ENCODE measurements at places on chromosomes 1 and 21.

DNA sequence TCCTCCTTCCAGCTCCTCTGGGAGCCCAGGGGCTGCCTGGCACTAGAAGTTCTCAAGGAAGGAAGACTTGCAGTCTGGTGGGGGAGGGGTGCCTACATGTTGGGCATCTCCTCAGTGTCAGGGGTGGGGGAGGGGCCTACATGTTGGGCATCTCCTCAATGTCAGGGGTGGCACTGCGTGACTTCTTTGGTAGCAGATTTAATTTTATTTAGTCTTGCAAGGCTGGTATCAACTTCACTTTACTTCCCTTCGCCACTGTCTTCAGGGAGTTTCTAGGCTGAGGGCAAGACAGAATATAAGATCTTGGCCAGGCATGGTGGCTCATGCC lies 18.5 kb downstream of the ADORA1 start:
- no peak for DNase-seq

DNA sequence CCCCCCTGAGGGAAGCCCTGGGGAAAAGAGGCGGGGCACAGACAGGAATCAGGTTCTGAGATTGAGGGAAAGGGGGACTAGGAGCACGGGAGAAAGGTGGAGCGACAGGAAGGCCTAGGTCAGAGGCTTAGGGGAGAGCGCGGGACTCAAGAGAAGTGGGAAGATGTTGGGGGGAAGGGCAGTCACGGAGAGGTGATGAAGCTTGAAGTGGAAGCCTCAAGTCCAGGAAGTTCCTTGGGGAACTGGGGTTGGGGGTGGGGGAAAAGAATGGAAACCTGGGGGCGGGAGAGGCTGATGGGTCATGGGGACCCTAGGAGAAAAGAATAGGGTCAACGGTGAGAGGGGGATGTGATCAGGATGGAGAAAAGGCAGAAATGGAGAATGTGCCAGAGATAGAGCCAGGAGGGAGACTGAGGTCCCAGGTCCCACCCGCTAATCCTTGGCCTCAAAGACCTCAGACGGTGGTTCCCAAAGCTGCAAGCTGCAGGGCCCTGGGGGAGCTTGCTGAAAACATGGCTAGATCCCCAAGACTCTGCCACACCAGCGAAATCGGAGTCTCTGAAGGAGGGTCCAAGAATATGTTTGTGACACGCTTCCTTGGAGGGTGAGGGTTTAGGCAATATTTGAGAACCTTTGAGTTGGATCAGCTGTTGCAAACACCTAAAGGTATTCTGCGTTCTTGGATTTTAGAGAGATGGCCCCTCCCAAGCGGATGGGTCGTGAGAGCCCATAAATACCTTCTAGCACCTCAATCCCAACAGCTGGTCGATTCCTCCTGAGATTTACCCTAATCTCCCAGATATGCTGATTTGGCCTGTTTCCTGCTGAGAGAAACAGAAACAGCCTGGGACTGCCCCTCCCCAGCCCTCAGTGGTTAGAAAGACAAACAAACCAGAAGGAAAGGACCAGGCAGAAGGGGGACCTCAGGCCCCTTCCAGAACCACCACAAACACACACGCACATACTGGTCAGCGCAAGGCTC lies 3.6 kb downstream of the C1orf232 start:
- DNase-seq: no peak

- no peak for DNase-seq
These were observed 79.8 kb upstream of the CYYR1 start for GRCh38 chr21:26652854-26653253.

DNA sequence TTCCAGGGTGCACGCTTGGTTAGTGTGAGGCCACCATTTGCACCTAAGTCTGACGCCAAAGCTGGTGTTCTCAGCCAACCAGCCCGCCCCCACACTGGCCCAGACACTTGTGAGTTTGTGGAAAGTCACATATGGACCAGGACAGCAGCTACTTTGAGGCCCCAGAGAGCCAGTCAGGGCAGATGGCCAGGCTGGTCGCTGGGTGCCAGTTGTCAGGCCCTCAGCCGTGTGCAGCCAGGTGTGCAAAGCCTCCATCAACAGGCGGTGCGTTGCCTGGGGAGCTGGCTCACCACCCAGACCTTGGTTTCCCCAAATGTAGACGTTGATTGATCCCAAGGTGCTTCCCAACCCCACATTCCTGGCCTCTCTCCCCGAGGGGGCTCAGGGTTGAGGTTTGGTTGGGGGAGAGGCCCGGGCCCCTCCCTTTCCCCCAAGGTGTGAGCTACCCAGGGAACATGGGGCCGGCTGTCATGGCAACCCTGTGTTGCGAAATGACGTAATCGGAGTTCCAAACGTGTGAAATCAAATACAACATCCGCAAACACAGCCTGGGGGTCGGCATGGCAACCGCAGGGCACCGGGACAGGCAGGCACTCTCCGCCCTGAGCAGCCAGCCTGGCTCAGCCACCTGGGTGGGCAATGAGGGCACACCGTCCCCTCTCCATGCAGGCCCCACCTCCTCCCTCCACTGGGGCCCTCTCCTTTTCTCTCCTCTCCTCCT lies 42.2 kb upstream of the WNT4 start:
- DNase-seq: no peak

DNA sequence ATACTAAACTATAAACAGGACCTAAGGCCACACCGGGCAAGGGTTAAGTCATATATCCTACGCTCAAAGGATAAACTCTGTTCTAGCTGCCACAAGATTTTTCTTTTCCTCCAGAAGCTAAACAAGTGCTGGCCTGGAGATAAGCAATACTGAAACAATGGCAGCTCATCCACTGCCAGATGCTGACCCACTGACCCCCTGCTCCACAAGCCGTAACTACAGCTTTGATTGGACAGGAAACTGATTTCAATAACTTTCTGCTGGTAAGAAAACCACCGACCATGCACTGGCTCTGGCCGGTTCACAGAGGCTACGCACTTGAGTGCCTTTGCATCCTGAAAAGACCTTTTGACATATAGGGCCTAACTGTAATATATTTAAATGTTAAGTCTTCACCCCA lies 51.3 kb upstream of the PLA2G2C start:
- no peak for DNase-seq

GRCh38 chr1:32246888-32247273 lies at the start of gene FAM167B:
FAM167B (plus strand) TSS chr1:32247222; CDS start chr1:32247422, 200 bp downstream.
- DNase-seq: no peak

DNA sequence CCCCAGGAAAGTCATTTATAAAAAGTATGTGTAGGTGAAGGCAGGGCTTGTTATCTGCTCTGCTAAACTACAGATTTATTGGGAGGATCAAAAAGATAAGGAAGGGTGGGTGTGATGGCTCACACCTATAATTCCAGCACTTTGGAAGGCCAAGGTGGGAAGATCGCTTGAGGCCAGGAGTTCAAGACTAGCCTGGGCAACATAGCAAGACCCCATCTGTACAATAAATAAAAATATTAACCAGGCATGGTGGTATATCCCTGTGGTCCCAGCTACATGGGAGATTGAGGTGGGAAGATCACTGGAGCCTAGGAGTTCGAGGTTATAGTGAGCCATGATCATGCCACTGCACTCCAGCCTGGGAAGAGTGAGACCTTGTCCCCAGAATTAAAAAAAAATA lies 86.4 kb downstream of the NENF start:
- no peak for DNase-seq

GRCh38 chr1:98422816-98423215 lies 238.7 kb upstream of the SNX7 start:
- no peak for DNase-seq

DNA sequence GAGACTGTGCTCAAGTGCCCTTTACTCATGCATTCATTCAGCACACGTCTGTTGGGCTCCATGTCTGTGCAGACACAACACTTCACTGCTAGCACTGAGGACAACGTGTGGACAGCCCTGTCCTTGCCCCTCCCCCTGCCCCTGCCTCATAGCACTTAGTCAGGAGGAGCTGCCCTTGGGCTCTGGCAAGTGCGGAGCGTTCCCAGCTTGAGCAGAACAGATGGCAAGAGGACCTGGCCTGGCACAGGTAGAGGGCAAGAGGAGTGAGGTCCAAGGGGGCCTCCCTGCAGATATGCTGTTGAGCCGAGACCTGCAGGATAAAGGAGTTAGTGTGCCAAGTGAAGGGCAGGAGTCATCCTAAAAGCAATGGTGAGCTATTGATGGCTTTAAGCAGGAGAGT lies 81.3 kb downstream of the GRIK3 start:
- no peak for DNase-seq

GRCh38 chr1:10802944-10803715 lies 6.7 kb upstream of the CASZ1 start:
- DNase-seq: no peak

- DNase-seq: no peak
These were observed 27.7 kb downstream of the UBE4B start for GRCh38 chr1:10060311-10061100.

- DNase-seq: no peak
These were observed 5.3 kb downstream of the IVNS1ABP start for GRCh38 chr1:185311589-185312225.

- DNase-seq: no peak
These were observed 335.7 kb upstream of the PROX1 start for GRCh38 chr1:213652109-213652508.

GRCh38 chr1:184457500-184457899 lies 70.7 kb downstream of the C1orf21 start:
- DNase-seq: no peak

GRCh38 chr1:235102259-235102582 lies 26.4 kb downstream of the TOMM20 start:
- no peak for DNase-seq

DNA sequence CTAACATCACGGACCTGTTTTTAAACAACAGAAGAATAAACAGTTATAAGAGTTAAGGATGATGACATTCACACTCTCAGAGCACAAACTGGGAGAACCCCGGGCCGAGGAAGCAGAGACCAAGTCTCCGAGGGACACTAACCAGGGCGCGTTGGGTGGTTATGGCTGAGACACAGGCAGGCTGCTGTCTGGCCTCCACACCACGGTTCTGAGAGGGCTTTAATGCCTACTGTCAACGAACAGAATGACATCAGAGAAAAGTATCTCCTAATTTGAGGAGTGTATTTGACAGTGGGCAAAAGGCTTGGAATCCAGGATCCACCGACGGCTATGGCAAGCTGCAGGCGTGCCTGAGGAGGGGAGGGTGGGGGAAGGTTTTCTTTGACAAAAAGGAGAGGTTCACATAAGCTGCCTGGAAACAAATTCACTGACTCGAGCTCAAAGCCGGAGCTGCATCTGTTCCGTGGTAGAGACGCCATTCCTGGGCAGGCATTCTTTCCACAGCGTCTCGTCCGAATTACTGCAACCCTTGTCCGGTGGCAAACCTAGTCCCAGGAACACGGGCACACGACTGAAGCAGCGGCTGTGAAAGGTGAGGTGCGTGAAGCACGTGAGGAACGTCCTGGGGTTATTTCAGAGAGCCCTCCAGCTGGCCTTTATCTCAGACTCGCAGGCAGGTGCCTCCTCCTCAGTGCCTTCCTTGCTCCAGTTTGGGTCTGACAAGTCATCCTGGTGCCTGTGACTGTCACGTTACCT lies 9.4 kb downstream of the POFUT2 start:
- DNase-seq: no peak

- no peak for DNase-seq
These were observed 12.7 kb upstream of the PLCH2 start for GRCh38 chr1:2463396-2463795.

- DNase-seq: no peak
These were observed 26.6 kb downstream of the TMEM51 start for GRCh38 chr1:15180189-15180588.

DNA sequence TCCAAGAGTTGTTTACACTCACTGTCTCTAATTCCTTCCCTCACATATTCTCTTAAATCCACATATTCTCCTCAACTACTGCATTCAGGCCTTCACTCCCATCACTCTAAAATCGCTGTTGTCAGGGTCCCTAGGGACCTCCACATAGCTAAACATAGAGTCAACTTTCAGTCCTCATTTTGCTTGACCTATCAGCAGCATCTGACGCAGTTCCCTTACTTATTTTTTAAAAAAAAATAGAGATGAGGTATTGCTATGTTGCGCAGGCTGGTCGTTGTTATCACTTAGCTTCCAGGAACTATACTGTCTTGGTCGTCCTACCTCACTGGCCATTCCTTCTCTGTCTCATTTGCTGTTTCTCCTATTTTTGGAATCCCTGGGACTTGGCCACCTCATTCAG lies 11.7 kb upstream of the PLEKHO1 start:
- DNase-seq: no peak

- DNase-seq: no peak
These were observed 19.4 kb downstream of the PLEKHA6 start for GRCh38 chr1:204340081-204340889.

- DNase-seq: no peak
These were observed 96.2 kb downstream of the ZMYM4 start for GRCh38 chr1:35364741-35365140.

GRCh38 chr1:57210881-57211280 lies 213.0 kb downstream of the DAB1 start:
- no peak for DNase-seq

- DNase-seq: no peak
These were observed 159.3 kb downstream of the DSCAM start for GRCh38 chr21:40687625-40688024.

Measured in effector CD4-positive, alpha-beta T cell (primary cell).